Foreskin fibroblast (primary cell): ENCODE measurements at places on chromosomes 7 and 10.
A peak's percentile ranks its signal among the peaks of the same experiment; 100 is the strongest.

DNA sequence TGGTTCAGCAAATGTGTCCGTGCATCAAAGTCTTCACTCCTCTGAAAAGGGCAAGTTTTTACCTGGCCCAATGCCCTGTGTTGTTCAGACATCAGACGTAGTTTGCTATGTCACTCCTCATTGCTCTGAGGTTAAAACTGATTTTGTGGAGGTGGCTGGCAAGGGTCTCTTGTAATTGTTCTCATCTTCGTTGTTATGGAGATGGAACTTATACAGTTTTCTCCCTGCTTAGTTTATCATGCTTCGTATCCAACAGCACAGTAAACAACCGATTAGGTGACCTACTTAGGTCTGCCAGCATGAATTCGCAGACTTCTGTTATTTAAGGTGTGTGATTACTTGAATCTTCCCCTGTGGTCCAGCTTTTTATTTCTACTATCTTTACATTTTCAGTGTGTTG is 274.1 kb upstream of the SMIM30 start:
- DNase-seq = no peak

DNA sequence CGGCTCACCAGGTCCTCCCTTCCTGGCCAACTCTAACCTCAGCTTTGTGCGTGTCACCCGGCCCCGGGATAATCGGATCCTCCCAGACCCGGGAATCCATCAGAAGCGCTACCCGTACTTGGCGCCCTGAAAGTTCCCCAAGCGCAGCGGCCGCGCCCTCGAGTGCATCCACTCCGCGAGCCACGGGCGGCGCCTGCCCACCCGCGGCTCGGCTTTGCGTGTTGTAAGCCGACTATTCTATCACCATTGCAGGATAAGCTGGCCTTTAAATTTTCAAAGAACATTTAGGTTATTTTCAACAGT is 35.7 kb upstream of the EBLN1 start:
- DNase-seq = peak; percentile 24

GRCh38 chr7:123966936-123967335 is 41.9 kb downstream of the SPAM1 start:
- no peak for DNase-seq

GRCh38 chr7:130367088-130367755 is 13.1 kb upstream of the CPA1 start:
- no peak for DNase-seq

DNA sequence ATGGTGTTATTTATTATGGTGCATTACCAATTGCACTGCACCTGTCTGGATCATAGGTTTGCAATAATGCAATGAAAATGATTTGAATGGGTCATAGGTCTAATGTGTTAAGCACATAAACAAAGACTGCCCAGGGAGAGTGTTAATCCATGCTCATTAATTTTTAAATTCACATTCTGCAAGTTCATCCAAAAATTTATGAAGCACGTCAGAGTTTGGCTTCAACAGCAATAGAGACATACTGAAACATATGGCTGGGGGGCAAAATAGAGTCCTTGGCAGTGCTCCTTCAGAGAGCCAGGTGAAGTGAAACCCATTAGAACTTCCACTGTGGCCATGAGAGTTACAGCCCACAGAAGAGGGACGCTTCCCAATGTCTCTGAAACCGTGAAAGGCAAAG is 441.1 kb downstream of the POM121L12 start:
- DNase-seq = no peak

- peak; percentile 28 for DNase-seq
Measured at GRCh38 chr7:46934198-46934825, 647.6 kb downstream of the TNS3 start.
